ENCODE measurements at places on chromosomes 3 and 15.
A peak's percentile ranks its signal among the peaks of the same experiment; 100 is the strongest.

DNA sequence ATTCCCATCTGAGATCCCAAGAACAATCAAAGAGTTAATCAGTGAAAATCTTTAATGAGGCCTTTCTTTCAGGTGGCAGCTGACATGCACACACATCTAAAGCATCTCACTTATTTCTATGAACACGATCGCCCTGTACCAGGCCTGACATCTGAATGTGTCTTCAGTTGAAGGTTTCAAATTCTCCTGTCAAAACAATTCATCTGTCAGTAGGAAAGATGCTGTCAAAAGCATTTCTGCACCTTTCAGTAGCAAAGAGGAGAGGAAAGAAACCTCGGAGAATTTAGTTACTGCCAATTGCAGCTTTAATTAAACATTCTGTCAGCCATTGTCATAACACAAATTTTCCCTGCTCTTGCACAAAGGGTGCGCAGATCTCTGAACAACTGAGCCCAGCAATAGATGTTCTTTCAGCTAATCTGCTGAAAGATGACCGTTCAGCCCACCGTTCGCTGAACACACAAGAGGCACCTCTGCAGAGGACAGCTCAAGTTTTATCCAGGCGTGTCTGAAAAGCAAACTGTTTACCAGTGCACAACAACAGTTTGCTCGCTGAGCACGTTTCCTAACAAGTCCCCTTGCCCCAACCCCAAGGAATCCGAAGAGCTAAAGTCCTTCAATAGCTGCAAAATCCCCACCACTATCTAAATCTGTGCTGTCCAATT is 34.1 kb downstream of the LRIG1 start:
- DNase-seq = no peak

- no peak for DNase-seq
Measured at GRCh38 chr3:126208606-126209256, 28.3 kb upstream of the ALDH1L1 start.

GRCh38 chr3:107740992-107741896 is 218.5 kb downstream of the BBX start:
- DNase-seq = no peak

DNA sequence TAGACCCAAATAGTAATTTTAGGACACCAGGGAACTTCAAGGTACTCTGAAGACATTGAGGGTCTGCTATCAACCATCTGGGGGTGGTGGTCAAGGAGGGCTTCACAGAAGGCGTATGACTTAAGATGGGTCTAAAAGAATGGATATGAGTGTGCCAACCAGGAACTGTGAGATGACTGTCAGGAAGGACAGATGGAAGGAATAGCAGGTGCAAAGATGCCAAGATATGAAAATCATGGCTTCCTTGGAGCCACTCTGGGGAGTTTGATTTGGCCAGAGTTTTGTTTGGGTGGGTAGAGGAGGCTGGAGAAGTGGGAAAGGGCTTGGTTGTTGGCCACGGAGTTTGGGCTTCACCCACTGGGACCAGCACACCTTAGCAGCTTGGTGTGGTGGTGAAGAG is 21.2 kb downstream of the CDCP1 start:
- no peak for DNase-seq

DNA sequence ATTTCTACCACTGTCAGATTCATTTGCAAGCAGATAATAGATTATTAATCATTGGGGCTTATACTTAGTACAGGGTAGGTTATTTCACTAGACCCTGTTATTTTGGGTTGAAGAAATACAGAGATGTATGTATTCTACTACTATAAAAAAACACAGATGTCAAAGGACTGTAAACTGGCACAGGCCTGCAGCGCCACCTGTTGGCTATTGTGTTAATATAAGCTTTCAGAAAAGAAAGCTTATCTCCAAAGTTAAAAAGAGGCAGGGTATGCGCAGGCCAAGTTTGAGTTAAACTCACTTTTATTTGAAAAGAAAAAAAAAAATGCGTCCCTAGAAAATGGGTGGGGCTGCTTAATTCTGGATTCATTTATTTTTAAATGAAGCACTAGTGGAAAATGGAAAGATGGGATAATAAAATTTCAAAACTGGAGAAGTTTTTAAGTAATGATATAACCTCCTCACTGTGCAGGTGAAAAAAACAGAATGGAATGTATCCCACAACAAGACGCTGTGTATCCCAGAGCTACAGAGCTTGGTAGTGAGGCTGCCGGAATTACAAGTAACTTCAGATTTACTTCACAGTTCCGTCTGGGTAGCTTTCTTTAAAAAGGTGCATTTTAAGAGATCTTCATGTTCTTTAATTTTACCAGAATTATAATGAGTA is 407.2 kb upstream of the TGFBR2 start:
- peak; percentile 36 for DNase-seq

DNA sequence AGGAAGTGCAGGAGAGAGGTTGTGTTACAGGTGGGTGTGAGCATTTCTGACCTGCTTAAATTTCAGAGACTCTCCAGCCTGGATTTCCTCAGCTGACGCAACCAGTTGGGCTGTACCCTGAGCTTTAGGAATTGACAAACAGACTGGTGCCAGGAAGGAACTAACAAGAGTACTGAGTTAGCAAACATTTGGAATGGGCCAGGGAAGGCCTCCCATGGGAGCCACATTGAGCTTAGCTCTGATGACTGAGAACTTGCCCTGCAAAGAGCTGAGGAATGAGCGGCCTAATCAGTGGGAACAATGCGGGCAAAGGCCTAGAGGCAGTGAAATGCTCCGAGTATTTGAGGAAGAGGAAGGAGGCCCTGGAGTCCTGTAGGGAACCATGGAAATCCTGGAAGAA is 254.2 kb downstream of the FEZF2 start:
- DNase-seq = no peak

- no peak for DNase-seq
Measured at GRCh38 chr3:129536804-129537203, 6.2 kb upstream of the H1-8 start.

DNA sequence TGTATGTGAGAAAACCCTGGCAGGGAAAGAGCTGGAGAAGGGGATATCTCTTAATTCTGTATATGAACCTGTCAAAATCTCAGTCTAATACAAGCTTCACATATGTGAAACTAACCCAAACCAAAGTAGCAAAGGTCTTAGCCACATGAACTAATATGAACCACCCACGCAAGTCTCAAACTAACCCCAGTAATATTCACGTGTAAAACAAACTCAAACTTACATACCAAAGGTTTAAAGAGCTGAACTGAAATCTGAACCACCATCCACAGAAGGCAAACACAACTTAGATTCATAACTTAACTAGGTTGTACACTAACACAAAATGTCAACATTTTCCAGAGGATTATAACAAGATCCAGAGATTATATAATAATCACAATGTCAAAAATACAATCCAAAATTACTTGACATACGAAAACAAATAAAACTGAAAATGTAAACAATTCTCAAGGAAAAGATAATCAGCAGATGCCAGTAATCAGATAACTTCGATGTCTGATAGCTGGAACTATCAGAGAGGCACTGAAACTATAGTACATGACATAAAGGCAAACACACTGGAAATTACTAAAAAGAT is 64.1 kb downstream of the VPS13C start:
- DNase-seq = no peak

- DNase-seq = no peak
Measured at GRCh38 chr3:175192536-175192935, 333.4 kb downstream of the NAALADL2 start.

DNA sequence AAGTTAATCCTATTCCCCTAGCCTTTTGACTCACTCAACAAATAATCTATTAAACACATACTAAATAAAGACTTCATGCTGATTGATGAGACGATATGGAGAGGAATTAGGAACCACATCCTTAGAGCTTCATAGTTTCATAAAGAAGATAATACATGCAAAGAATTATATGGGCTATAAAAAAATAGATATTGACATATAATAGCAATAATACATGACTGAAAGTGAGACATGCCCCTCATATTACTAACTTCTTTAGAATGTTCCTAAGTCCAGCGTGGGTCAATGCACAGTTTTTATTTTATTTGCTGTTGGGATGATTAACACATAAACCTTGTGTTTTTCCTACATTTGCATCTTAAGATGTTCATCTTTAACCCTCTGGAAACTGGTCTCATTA is 32.2 kb downstream of the SUCNR1 start:
- DNase-seq = no peak

GRCh38 chr15:38225381-38225780 is 27.3 kb upstream of the SPRED1 start:
- DNase-seq = no peak

- DNase-seq = no peak
Measured at GRCh38 chr3:183579967-183580900, 24.7 kb upstream of the KLHL6 start.

- DNase-seq = no peak
Measured at GRCh38 chr15:58167095-58167691, 29.0 kb downstream of the AQP9 start.

DNA sequence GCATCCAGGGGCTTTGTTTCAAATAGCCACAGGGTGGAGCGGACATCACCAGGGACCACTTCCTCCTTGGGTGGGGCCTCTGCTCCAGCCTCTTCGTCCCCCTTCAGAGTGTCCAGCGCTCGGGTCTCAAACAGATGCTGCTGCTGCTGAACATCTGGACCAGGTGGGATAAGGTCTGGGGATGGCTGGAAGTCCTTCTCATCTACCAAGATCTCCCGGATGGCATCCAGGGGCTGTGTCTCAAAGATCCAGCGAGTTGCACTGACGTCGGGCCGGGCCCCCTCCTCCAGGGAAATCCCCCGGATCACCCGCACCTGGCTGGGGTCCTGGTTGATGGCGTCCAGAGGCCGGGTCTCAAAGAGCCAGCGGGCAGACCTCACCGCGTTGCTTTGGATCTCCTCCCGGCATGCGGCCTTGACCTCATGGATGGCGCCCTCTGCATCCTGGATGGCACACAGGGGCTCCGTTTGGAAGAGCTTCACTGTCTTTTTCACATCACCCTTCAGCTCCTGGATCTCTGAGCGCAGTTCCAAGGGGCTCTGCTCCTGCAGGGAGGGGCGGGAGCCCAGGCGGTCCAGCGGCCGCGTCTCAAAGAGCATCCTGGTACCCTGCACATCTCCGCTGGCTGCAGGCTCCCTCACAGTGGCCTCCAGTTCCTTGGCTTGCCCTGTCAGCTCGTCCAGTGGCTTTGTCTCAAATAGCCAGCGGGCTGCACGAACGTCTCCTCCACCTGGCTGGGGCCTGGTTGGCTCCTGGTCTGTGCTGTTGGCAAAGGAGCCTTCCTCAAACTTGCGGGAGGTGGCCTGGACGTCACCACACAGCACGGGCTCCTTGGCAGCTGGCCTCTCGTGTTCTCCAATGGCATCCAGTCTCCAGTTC is 3.9 kb downstream of the XIRP1 start:
- no peak for DNase-seq

GRCh38 chr3:11655196-11655928 is 11.6 kb upstream of the VGLL4 start:
- DNase-seq = no peak

- DNase-seq = no peak
Measured at GRCh38 chr3:100169201-100169920, 55.1 kb upstream of the FILIP1L start.

DNA sequence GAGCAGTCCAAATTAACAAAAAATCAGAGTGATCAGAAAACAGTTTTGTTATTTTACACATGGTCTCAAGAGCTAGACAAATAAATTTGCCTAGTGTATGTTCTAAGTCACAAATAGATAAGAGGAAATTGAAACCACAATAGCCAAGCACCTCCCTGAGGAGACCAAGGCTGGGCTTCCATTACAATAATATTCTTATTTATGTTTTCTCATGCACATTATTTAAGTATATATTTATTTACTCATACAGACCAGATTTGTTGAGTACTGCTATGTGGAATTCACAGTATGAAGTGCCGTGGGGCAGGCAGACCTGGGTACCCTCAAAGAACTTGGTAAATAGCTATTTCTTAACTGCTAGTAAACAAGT is 242.3 kb upstream of the ICE2 start:
- DNase-seq = no peak

- no peak for DNase-seq
Measured at GRCh38 chr3:124657138-124657537, 73.1 kb upstream of the UMPS start.

- DNase-seq = no peak
Measured at GRCh38 chr15:77796046-77796729, 163.5 kb upstream of the LINGO1 start.

GRCh38 chr15:34818526-34818925 is 23.2 kb upstream of the ACTC1 start:
- DNase-seq = no peak

- no peak for DNase-seq
Measured at GRCh38 chr3:29176501-29176900, 104.4 kb upstream of the RBMS3 start.

DNA sequence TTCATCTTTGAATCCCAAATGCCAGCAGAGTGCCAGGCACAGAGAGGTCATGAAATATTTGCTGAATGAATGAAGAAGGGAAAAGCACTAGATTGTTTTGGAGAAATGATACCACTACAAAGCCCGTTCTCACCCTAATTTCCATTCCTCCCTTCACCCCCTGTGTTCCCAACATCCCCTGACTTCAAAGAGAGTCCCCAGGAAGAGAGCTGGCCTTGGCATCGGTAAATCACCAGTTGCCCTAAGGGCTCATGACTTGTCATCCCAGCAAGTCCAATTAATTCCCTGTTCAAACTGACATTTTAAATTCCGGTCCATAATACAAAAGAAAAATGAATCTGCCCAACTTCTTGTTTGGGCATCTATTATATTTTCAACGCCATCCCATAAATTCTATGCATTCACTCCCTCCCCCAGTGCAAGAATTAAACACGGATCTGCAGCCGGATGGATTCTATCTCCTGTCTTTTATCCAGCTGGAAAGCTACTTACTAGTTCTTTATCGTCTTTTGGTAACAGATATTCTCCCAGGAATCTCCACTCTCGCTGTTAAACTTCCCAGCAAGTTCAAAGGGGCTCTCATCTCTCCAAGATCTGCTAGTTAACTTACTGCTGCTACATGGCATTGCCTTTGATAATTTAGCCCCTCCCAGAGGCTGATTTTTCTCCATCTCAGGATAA is 63.9 kb upstream of the TSC22D2 start:
- DNase-seq = no peak

Data from effector memory CD4-positive, alpha-beta T cell (primary cell).